Activated effector memory CD4-positive, alpha-beta T cell treated with anti-CD3 and anti-CD28 coated beads, Interleukin-2, amount 50 U/mL, for 16 hours (primary cell): ENCODE measurements at places on chromosomes 2 and 18.
A peak's percentile ranks its signal among the peaks of the same experiment; 100 is the strongest.

DNA sequence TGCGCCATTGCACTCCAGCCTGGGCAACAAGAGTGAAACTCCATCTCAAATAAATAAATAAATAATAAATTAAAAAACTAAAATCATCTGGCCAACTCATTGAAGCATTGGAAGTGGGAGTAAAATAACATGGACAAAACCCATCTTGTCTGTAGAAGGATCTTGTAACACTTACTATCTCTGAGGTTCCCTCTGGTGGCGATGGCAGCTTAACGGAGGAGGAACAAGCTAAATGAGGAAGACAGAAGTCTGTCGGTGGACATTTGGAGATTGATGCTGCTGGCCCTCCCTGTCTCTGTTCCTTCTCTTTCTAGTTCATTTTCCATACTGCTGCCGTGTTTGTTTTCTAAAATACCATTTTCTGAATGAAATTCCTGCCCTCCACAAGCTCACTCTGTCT lies 43.4 kb downstream of the ZCCHC2 start:
- DNase-seq, result no peak

DNA sequence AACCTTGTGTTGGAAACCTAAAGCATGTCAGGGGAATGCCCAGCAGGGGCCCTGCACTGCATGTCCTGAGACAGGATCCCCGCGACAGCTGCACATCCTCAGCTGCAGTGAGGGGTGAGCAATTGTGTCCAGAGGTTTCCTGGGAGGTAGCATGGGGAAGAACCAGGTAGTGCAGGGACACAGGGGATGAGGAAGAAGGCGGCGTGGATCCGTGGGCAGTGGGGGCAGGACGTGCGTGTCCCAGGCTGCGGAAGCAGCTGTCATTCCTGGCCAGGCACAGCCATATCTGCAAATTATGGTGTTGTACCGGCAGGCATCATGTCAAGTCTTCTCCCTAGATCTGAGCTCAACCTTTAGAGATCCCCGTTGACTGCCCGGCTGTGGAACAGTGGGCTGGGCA lies 238.2 kb upstream of the MYT1L start:
- no peak for DNase-seq

DNA sequence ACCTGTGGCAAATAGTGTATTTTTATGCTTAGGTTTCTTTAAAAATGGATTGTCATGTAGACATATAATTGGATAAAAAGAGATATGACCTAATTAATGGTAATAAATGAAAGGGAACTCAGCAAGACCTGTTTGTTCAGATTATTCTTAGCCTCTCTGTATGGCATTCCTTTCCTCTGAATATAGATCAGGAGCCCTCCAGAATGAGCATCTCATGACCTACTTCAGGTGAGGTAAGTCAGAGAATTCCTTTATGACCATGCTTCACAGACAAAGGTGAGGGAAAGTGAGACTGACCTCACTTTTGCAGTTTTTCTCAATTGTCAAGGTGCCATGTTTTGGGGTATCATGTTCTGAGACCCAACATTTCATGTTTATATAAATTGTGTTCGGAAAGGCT lies 1744.3 kb upstream of the PIK3C3 start:
- no peak for DNase-seq

GRCh38 chr2:241389697-241390096 lies 33.6 kb downstream of the FARP2 start:
- DNase-seq, result no peak

DNA sequence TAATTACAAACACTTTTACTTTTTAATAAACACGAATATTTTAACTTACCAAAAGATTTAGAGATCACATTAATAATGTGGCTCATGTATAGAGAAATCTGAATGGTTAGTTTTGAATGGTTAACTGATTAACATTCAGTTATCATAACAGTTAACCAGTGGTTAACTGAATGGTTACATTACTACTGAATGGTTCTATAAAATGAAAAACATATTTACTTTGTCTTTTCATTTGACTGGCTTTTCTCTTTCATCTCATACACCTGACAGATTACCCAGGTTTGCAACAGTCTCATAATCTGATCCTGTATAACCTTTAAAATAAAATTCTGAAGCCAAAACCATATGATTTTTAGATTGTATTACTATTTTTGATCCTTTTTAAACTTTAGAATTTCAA lies 91.9 kb downstream of the EPB41L5 start:
- no peak for DNase-seq

GRCh38 chr2:220665108-220665471 lies 907.0 kb downstream of the EPHA4 start:
- no peak for DNase-seq

DNA sequence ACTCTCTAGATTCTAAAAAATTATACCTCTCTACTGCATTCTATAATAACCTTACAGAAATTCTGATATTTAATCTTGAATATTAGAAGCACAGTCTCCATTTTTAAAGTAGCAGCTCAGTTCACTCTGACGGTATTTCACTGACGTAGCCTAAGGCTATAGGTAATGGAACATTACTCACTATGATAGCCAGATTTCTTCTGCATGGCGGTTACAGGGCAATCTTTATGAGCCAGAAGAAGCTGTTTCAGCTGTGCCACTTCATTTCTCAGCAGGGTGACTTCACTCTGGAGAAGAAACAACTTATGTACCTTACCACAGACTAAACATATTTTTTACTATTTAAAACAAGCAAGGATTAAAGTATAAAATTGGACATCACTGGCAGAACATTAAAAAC lies 75.3 kb upstream of the CHN1 start:
- DNase-seq, result no peak

DNA sequence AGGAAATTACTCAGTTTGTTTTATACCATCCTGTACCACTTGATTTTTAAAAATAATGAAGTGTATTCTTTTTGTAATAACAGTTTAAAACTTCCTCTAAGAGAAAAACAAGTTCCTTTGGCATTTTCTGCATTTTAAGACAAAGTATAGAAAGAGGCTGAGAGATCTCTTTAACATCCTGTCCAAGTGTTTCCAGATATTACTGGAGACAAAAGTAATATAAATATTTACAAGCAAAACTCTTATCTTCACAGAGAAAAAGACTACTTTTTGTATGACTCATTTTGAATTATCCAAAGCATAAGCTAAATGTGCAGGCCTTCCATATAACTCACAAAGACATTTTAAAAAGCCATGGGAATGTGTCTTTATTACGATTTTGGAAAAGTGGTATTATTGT lies 221.1 kb downstream of the RDH14 start:
- DNase-seq, result no peak

DNA sequence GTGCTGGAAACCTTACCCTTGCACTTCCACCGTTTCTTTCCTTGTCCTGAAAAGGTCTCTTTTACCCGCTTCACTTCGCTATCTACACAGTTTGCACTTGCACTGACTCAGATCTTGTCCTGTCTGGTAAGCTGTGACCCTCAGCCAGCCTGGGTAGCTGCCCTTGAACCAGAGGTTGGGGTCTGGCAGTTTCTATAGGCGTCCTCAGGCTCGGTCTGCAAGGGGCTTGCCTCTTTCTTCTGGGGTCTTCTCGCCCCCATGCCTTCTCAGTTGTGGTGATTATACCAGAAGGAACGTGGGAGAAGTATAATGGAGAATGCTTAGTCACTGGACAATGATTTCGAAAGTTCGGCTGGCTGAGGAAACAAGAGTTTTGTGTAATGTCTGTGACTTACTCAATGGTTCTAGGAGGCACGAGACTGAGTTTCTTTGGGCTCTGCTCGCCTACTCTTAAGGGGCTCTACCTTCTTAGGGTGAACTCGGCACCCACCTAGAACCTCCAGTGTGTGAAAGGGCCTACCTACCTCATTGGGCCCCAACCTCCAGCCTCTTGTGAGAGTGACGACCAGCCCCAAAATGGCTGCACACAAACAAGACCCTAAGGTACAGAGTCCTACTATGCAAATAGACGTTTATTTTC lies 6.9 kb upstream of the STAT1 start:
- DNase-seq, result peak; percentile 79

DNA sequence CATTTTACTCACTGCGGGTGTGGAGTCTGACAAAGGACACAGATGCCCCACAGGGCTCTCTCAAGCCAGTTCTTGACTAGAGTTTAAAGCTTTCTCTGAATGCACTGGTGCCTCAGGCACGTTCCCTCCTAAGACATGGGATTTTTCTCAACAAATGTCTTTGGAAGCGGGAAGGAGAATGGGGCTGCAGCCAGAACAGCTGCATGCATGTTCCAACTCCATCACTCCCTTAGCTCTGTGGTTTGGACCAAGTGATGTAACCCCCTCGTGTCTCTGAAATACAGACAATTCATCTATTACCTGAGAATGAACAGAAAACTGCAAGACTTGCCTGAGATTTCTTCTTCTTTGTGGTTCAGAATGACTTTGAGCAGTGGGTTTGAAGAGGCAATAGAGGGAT lies 141.7 kb upstream of the SERPINE2 start:
- DNase-seq, result no peak

DNA sequence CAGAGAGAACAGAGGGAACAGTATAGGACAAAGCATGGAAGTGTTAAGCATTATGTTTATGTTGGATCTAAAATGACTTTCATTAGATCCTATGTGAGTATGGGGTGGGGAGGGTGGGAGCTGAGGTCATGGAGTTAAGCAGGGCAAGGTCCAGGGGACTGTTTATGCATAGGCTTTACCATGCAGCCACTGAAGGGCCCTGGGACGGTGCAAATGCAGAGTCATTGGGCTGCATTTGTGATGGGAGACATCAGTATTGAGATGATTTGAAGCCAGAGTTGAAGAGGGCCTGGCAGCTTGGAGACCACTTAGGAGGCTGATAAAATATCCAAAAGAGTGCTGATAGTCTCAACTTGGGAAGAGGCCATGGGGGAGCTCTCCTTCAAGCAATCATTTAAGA lies 22.7 kb downstream of the IL1RL2 start:
- DNase-seq, result no peak

- no peak for DNase-seq
These were observed 19.4 kb upstream of the EHBP1 start for GRCh38 chr2:62686012-62686685.

DNA sequence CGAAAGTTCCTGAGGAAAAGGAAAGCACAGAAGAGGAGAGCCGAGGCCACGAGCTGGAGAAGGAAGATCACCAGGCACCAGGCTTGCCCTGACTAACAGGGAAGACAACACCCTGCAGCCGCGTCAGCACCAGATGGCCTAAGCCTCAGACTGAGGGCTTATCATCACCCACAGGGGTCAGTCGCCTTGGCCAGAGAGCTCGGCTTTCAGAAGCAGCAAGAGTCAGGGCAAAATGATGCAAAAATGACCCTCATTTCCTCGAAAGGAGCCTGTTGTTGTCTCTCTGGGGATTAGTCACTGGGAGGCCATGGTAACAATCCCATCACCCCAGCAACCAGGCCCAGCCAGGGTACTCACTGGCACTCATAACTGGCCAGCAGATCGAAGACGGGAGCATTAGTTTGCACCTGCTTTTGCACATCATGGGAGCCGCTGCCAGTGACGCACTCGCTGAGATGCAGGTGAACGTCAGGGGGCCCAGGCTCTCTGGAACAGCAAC lies 42.7 kb upstream of the ZFP36L2 start:
- DNase-seq, result no peak
